ENCODE measurements at places on chromosomes 3 and 15.
A peak's percentile ranks its signal among the peaks of the same experiment; 100 is the strongest.

- DNase-seq, result no peak
- H3K27me3 ChIP-seq, result no peaks in the 10 kb centered on the region
- H3K27ac ChIP-seq, result no peak overlapping the region
- H3K36me3 ChIP-seq, result no peaks in the 10 kb centered on the region
Measured at GRCh38 chr3:176964661-176965060, 232.6 kb downstream of the TBL1XR1 start.

DNA sequence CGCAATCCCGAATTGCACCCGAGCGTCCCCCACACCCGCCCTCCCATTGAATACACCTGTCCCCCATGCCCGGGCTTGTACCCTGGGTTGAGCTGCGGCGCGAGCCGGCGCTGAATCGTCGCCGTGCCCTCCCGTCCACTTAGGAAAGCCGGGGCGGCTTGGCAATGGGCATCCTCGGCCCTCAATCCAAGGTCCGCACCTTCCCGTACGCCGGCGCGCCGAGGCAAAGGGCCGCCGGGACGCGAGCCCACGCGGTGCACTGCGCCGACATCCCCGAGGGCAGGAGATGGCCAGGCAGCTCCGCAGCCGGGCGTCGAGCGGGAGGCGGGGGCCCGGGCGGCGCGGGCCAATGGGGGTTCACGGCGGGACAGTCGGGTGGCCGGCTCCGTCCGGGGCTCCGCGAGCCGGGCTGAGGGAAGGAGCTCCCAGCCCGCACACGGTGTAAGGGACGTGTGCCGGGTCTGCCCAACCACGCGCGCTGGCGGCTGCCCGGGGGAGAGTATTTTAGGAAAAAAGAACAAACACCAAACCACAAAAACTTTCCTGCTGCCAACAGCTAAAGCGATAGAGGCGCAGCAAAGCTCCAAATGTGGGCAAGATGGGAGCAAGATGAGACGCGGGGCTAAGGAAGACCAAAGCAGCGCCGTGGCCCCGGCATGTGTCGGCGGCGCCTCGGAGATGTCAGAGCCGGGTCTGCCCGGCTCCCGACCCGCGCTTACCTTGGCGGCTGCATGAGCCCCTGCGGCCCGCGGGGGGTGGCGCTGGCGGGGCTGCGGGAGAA is 621 bp downstream of the RGMA start:
- H3K27ac ChIP-seq, result peak overlapping the region; percentile 46
- no peaks in the 10 kb centered on the region for H3K36me3 ChIP-seq
- H3K27me3 ChIP-seq, result peaks cover 8% of the 10 kb centered on the region
- H3K4me1 ChIP-seq, result no peaks in the 10 kb centered on the region
- peak overlapping the region; percentile 60 for H3K4me3 ChIP-seq

GRCh38 chr3:159858650-159859049 is 130.0 kb upstream of the IL12A start:
- H3K27me3 ChIP-seq, result no peaks in the 10 kb centered on the region
- H3K27ac ChIP-seq, result no peak overlapping the region
- H3K36me3 ChIP-seq, result no peaks in the 10 kb centered on the region

DNA sequence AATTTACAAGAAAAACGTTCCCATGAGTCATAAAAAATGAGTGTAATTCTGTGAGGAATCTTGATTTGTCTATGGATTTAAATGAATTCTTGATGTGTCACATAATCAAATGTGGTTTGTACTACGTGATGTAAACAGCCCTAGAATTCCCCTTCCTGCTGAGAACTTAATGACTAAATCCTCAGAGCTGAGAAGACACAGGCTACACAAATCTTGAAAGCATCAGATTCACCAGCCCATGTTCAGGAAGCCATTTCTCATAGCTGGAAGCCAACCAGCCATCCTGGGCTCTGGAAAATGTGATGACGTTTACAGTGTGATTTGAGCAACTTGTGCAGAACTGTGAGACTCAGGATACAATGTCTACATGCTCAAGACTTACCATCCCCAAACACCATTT is 193.7 kb upstream of the MME start:
- no peak for DNase-seq
- no peaks in the 10 kb centered on the region for H3K27me3 ChIP-seq
- no peaks in the 10 kb centered on the region for H3K36me3 ChIP-seq

- DNase-seq, result no peak
- H3K36me3 ChIP-seq, result no peaks in the 10 kb centered on the region
- no peak overlapping the region for H3K4me3 ChIP-seq
Measured at GRCh38 chr15:41930221-41930866, 36.5 kb upstream of the SPTBN5 start.

- H3K4me1 ChIP-seq, result no peaks in the 10 kb centered on the region
- H3K27ac ChIP-seq, result no peak overlapping the region
- DNase-seq, result no peak
- no peaks in the 10 kb centered on the region for H3K27me3 ChIP-seq
Measured at GRCh38 chr3:105399611-105400010, 32.9 kb downstream of the ALCAM start.

GRCh38 chr15:83565553-83566159 is 88.3 kb upstream of the ADAMTSL3 start:
- H3K4me1 ChIP-seq, result no peaks in the 10 kb centered on the region
- no peaks in the 10 kb centered on the region for H3K36me3 ChIP-seq
- no peaks in the 10 kb centered on the region for H3K27me3 ChIP-seq
- no peak overlapping the region for H3K27ac ChIP-seq
- H3K4me3 ChIP-seq, result no peak overlapping the region

GRCh38 chr3:66717806-66718205 is 217.0 kb upstream of the LRIG1 start:
- H3K36me3 ChIP-seq, result no peaks in the 10 kb centered on the region
- H3K4me3 ChIP-seq, result no peak overlapping the region
- no peak for DNase-seq
- no peak overlapping the region for H3K27ac ChIP-seq

All from ascending aorta (tissue), 2 donors.